Femur (tissue), 1 donor: ENCODE measurements at places on chromosomes 16 and 17.

GRCh38 chr17:2396568-2397246, 4.2 kb downstream of the MNT start:
- DNase-seq = peak; percentile 95

- DNase-seq = no peak
These were observed 63.1 kb downstream of the PCTP start for GRCh38 chr17:55813944-55814343.

DNA sequence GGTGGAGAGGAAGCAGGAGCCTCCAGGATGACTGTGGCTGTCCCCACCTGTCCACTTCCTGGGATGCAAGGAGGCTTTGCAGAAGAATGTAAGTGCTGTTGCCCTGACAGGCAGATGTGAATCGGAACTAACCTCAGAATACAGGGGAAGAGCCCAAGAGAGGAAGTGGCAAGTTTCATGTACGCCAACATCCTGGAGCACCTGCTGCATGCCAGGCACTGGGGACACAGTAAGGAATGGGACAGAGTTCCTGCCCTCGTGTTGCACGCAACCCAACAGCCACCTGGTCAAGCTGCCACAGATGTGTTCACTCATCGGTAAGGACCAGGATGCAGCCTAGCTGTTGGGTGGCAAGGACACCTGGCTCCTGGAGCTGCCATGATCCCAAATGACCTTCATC, 98.6 kb upstream of the RPL38 start:
- DNase-seq = no peak

DNA sequence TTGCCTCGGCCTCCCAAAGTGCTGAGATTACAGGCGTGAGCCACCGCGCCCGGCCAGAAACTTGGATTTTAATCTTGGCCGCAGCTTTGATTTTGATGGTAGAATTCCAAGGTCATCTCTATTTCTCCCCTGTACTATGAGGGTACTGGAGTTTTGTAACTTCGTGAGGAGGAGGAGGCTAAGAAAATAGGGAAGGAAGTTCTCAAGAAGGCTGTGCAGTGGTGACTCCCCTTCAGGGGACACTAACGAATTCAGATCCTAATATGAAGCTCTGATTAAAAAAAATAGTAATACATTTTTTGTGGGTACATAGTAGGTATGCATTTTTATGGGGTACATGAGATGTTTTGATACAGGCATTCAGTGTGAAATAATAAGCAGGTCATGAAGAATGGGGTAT, 55.9 kb downstream of the LDHD start:
- DNase-seq = no peak

DNA sequence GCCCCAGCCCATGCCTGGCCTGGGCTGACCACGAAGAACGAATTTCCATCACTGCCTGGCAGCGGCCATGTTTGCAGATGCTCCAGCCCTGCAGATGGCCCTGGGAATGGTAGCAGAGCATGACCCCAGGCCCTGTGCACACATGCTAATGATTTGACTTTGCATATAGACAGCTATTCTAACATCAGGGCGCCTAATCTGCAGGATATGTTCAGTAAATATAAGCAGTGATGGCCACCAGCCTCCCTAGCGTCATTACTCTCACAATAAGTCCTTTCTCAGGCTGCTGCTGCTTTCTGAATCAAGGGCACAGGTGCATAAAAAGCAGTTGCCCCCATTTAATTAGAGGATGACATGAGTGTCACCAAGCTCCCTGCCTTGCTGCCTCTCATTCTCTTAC, 24.2 kb downstream of the DNAH9 start:
- DNase-seq = no peak

GRCh38 chr16:84324434-84325262, 30.0 kb downstream of the WFDC1 start:
- DNase-seq = no peak
